Cardiac septum (tissue), 1 donor: ENCODE measurements at places on chromosomes 3 and 15. TPM values are rescaled to one million over a fixed set of nuclear protein-coding genes. Genes with fewer than 3 reads are reported as not detected.

DNA sequence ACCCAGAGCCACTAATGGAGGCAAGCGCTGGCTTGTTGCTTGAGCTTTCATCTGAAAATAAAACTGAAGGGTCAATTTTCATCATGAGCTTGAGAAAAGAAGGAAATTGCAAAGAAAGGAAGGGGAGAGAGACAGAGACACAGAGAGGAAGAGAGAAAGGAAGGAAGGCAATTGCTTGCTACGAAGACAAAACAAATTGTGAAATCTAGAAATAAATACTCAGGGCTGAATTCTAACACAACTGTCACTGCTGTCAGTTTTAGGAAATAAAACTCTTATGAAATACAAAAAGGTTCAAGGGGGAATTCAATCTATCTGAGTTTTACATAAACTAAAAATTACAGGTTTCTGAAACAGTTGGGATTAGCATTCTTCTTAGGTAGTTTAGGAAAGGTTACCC, 36.7 kb downstream of the FOXP1 start:
- DNase-seq: no peak

The GFM1 gene
- total RNA-seq: 58.4 TPM

GRCh38 chr3:196712514-196713413, 587 bp downstream of the PIGX start:
- DNase-seq: peak; percentile 89

DNA sequence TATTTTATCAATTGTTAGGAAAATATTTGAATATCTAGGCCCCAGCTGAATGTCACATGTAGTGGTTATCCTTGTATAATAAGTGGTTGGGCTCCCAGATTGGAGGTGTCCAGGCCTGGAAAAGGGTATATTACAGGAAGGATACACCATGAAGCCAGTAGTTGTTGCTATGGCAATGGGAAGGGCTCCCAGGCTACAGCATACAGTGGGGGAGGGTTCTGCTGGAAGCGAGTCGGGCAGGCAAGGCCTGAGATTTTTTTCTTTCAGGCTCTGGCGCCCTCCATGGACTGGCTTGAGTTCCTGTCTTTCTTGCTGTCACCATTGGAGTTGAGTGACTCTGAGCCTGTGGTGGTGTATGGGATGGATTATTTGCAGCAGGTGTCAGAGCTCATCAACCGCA, 8.9 kb downstream of the ECE2 start:
- no peak for DNase-seq

- DNase-seq: no peak
Observed at GRCh38 chr3:161082063-161082462, 23.1 kb downstream of the B3GALNT1 start.

The ULK4 gene
- total RNA-seq: 5.1 TPM

GRCh38 chr3:46852334-46852720, 10.9 kb downstream of the MYL3 start:
- peak; percentile 71 for DNase-seq

GRCh38 chr15:42118650-42119445, 24.5 kb upstream of the PLA2G4D start:
- no peak for DNase-seq

- no peak for DNase-seq
Observed at GRCh38 chr3:181292984-181293383, 303.4 kb upstream of the DNAJC19 start.

- DNase-seq: no peak
Observed at GRCh38 chr15:83422541-83422940, 24.6 kb upstream of the SH3GL3 start.

GRCh38 chr3:152105446-152105845, 163.3 kb upstream of the MBNL1 start:
- no peak for DNase-seq

GRCh38 chr15:59524331-59524731, 86.3 kb downstream of the FAM81A start:
- DNase-seq: peak; percentile 78

The LSMEM2 gene
- 25.7 TPM for total RNA-seq

The PPP1R14D gene
- total RNA-seq: not detected

The BUB1B gene
- total RNA-seq: 0.43 TPM

DNA sequence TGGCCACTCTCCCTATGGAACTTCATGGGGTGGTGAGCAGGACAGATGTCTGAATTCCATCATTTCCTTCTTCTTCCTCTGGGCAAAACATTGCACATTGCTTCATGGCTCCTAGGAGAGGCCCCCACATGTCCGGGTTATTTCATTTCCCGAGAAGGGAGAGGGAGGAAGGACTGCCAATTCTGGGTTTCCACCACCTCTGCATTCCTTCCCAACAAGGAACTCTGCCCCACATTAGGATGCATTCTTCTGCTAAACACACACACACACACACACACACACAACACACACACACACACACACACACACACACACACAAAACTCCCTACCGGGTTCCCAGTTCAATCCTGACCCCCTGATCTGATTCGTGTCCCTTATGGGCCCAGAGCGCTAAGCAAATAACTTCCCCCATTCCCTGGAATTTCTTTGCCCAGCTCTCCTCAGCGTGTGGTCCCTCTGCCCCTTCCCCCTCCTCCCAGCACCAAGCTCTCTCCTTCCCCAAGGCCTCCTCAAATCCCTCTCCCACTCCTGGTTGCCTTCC, 1.9 kb downstream of the RHO start:
- no peak for DNase-seq

GRCh38 chr3:156010829-156011228, 109.5 kb upstream of the KCNAB1 start:
- DNase-seq: no peak

GRCh38 chr3:143352850-143353550, 233.4 kb downstream of the CHST2 start:
- DNase-seq: no peak

GRCh38 chr15:69613988-69614387, 161.4 kb downstream of the RPLP1 start:
- no peak for DNase-seq

DNA sequence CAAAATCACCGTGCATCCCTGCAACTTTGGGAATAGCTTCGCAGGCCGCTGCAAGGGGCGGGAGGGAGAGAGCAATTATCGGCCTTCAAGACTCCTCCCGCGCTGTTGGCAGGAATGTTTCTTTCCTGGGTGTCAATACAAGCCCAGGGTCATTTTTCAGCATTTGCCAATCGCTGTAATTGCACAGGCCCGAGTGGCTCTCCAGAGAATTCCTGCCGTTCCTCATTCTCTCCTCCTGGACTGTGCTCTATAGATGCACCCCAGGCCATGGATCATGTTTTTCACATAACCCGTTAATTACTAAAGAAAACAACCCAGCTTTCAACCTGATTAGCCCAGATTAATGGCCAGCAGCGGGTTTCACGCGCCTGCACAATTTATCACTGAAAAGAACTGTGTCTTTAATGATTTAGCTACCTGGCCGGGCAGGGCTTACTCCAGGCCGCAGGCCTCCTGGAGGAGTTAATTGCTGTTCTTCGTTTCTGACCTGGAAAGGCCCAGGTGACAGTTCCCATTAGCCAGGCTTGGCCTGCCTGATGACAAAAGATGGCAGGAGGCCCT, 144.3 kb downstream of the OPA1 start:
- no peak for DNase-seq

- peak; percentile 41 for DNase-seq
Observed at GRCh38 chr3:127675651-127676391, 3.1 kb downstream of the ABTB1 start.

DNA sequence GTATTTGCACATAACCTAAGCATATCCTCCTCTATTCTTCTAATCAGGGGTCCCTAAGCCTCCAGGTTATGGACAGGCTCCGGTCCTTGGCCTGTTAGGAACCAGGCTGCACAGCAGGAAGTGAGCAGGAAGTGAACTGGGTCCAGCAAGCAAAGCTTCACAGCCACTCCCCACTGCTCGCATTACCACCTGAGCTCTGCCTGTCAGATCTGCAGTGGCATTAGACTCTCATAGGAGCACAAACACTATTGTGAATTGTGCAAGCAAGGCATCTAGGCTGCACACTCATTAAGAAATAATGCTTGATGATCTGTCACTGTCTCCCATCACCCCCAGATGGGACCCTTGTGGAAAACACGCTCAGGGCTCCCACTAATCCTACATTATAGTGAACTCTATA, 9.8 kb downstream of the MSL2 start:
- no peak for DNase-seq

The NAA80 gene
- total RNA-seq: 8.5 TPM

The SLC24A5 gene
- not detected for total RNA-seq

The U2SURP gene
- 40.6 TPM for total RNA-seq

- peak; percentile 27 for DNase-seq
Observed at GRCh38 chr15:63405159-63405558, 23.5 kb upstream of the CA12 start.

The DNAH1 gene
- total RNA-seq: 4.2 TPM

DNA sequence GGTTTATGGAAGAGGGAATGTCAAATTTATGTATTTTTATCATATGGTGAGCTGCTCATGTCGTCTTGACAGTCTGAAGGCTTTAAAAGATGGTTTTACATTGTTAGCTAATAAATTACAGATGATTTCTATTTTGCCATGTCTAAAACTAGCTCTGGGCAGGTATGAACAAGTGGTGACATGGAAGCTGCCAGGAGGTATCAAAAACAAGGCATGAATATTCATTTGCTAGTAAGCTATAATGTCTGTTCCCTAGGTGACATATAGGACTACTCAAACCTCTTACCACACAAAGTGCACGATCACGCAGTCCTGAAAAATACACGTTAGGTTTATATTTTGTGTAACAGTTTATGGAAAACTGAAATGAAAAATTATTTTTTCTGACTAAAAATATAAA, 34.8 kb downstream of the ST3GAL6 start:
- no peak for DNase-seq

DNA sequence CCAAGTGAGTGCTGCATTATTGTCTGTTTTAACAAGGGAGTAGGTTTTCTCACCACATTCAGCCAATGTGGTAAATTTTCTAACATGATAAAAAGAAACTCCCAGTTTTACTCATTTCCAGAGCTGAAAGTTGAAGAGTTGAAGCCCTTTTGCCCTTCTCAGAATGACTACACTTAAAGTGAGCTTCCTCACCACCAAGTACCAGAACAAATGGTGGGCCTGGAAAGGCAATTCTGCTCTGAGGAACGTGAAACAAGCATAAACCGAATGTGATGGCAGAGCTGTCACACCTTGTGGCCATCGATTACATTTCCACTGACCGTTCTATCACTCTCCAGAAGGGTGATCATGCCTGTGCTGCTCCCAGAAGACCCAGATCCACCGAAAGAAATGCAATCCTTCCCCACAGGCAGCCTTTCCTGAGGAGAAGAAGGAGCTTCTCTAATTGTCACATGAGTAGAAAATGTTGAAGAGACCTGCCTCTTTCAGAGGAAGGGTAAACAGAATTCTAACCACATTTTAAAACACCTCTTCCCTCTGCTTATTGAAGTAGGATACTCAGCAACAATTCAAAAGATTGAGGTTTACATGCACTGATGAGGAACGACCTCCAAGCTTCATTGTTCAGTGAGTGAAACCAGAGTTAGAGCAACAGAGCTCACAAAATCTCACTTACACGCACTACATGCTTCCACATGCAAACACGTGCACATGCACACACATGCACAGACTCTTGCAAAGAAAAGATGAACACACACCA, 21.4 kb upstream of the CCR9 start:
- no peak for DNase-seq

The COL8A1 gene
- total RNA-seq: 28.5 TPM

The PAQR9 gene
- 10.7 TPM for total RNA-seq

GRCh38 chr3:112376241-112376911, 43.4 kb downstream of the CD200 start:
- peak; percentile 76 for DNase-seq

The ISLR2 gene
- total RNA-seq: 4.1 TPM

DNA sequence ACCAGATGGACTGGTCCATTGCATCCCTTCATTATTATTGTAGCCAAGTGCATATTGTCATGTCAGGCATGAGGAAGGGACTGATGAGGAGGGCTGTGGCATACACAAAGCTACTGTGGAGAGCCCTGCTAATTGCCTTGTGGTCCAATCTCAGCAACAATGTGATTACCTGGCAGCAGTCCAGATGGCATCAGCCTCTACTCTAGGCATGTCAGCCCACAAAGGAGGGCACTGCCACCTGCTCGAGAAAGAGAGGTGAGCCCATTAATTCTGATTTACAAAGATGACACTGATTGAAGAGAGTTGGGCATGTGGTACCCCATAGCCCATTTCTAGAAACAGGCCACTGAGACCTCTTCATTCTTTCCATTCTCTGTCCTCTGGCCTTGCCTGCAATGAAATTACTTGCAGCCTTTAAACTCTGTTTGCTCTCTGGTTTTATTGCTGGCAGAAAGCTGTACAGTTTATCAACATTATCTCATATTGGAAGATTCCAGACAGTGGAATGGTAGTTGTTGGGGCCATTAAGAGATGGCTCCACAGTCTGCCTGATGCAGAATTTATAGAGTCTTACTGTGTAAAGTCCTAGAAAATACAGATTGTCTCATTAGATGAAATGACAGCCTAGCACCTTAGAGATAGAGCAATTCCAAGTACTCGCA, 307.7 kb downstream of the ARPP21 start:
- no peak for DNase-seq
